ENCODE measurements at places on chromosomes 13 and 19.

DNA sequence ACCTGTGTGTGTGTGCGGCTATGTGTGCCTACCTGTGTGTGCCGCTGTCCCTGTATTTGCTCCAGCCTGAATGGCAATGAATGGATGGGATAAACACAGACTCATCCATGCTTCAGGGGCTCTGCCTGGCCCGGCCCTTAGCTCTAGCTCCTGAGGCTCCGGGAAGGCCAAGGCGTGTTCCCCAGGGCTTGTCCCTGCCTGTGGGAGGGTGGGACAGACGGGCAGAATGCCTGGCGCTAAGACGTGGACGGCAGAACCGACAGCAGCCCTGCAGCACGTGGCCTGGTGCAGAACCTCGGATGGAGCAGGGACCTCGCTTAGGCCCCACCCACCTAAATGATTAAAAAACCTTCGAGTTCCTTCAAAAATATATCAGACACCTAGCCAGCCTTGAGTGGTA is 57.8 kb upstream of the C13orf46 start:
- no peak for DNase-seq

GRCh38 chr19:50716178-50717025 is 3.2 kb downstream of the SHANK1 start:
- DNase-seq = no peak

GRCh38 chr13:50847501-50847900 is 4.0 kb upstream of the DLEU7 start:
- DNase-seq = no peak

- DNase-seq = no peak
Measured at GRCh38 chr13:93786846-93787489, 560.4 kb downstream of the GPC6 start.

DNA sequence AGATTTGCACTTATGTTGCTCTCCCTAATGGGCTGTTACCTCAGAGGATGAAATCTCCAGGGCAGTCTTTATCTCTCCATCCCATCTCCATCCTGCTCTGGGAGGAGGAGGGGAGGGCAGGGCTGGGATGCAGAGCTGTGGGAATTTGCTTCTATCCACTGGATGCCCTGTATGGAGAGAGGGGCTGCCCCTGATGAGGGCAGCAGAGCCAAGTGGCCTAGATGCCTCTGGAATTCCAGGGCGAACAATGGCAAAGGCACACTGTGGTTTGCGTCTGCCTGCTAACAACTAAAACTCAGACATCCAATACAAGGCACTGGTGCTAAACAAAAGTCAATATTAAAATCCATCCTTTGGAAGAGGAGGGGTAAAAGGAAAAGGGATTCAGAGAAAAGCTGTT is 165.1 kb downstream of the COG6 start:
- DNase-seq = no peak

DNA sequence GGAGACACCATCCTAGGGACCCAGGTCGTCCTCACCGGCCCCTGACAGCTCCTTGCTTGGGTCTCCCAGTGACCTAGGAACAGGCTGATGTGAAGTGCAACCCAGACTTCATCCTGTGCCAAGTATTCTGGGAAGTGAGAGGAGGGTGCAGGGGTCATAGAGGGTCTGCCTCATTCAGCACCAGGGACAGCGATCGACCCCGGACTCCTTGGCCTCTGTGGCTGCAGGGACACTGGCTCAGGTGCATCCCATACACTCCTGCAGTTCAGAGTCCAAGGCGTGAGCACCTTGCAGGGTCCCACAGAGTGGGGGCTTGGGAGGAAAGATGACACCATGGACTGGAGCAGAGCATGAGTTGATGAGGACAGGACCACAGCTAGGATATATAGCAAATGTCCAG is 10.0 kb upstream of the OR10H2 start:
- no peak for DNase-seq

GRCh38 chr19:2591537-2592291 is 110.8 kb downstream of the GNG7 start:
- DNase-seq = no peak

DNA sequence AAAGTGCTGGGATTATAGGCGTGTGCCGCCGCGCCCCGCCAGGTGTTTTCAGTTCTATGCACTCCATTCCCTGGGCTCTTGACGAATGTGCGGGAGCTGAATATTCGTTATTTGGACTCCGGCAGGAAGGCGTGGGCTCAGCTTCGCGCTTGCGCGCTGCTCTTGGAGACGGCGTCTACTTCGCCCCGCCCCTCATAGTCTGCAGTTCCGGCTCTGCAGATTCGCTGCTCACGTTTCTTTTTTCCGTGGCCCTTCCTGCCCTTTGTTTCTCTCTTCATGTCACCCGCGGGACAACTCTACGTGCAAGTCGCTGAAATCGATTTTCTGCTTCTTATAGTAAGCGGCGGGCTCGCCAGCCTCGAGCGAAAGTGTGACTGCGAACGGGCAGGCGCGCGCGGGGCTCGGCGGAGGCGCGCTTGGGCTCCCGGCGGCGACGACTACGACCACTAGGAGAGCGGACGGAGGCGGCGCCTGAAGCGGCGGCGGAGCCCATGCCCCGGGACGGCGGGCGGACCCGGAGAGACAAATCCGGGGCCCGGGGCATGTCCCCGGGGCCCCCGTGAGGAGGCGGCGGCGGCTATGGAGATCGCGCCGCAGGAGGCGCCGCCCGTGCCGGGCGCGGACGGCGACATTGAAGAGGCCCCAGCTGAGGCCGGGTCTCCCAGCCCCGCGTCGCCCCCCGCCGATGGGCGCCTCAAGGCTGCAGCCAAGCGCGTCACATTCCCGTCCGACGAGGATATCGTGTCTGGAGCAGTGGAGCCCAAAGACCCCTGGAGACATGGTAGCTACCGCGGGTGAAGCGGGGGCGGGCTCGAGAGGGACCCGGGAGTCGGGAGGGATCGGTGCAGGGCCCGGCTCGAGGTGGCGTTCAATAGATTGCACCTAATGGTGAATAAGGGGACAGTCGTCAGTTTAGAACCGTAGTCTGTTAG is at the start of gene PPP1R37:
PPP1R37 (plus strand) TSS at position 433 of the 932 bp plus-strand sequence; CDS start at position 580, 147 bp downstream.
- peak; percentile 97 for DNase-seq

- no peak for DNase-seq
Measured at GRCh38 chr13:39783051-39783450, 127.6 kb downstream of the COG6 start.

GRCh38 chr13:94028650-94029049 is 450.8 kb downstream of the DCT start:
- DNase-seq = no peak
